ENCODE measurements at places on chromosomes 6 and 20. TPM values are rescaled to one million over a fixed set of nuclear protein-coding genes. Genes with fewer than 3 reads are reported as not detected.

The TNNC2 gene
- not detected for total RNA-seq

The MLIP gene
- total RNA-seq, result 3.3 TPM

The STK4 gene
- 12.3 TPM for total RNA-seq

The TCP11 gene
- 0.50 TPM for total RNA-seq

The MMP24 gene
- 28.1 TPM for total RNA-seq

The GNRH2 gene
- total RNA-seq, result not detected

The TMEM200A gene
- total RNA-seq, result 10.1 TPM

The HSPA12B gene
- 0.69 TPM for total RNA-seq

The EPPIN gene
- total RNA-seq, result 2.0 TPM

The MMUT gene
- total RNA-seq, result 18.5 TPM

The LHFPL5 gene
- total RNA-seq, result 0.41 TPM

The MTCH1 gene
- total RNA-seq, result 271 TPM

The PROKR2 gene
- 0.17 TPM for total RNA-seq

The CEP43 gene
- 26.3 TPM for total RNA-seq

The SLC13A3 gene
- 5.2 TPM for total RNA-seq

The BPIFB6 gene
- not detected for total RNA-seq

The PSMF1 gene
- total RNA-seq, result 61.3 TPM

The UQCC2 gene
- 55.3 TPM for total RNA-seq

The BIRC7 gene
- total RNA-seq, result 14.1 TPM

The LPA gene
- total RNA-seq, result 0.22 TPM

The SLC44A4 gene
- total RNA-seq, result 1.3 TPM
